ENCODE measurements at places on chromosomes 12 and 14. TPM values are rescaled to one million over a fixed set of nuclear protein-coding genes. Genes with fewer than 3 reads are reported as not detected.
A peak's percentile ranks its signal among the peaks of the same experiment; 100 is the strongest.

- H3K36me3 ChIP-seq: no peaks in the 10 kb centered on the region
- H3K27me3 ChIP-seq: peaks cover 82% of the 10 kb centered on the region
- no peak overlapping the region for H3K27ac ChIP-seq
- no peak for DNase-seq
- H3K4me3 ChIP-seq: no peak overlapping the region
Observed at GRCh38 chr12:57624441-57625220, 8.4 kb downstream of the B4GALNT1 start.

GRCh38 chr14:61033054-61033453, 52.0 kb downstream of the SLC38A6 start:
- H3K4me3 ChIP-seq: no peak overlapping the region
- no peaks in the 10 kb centered on the region for H3K36me3 ChIP-seq
- H3K27ac ChIP-seq: no peak overlapping the region
- DNase-seq: no peak
- H3K4me1 ChIP-seq: no peaks in the 10 kb centered on the region
- no peaks in the 10 kb centered on the region for H3K27me3 ChIP-seq

DNA sequence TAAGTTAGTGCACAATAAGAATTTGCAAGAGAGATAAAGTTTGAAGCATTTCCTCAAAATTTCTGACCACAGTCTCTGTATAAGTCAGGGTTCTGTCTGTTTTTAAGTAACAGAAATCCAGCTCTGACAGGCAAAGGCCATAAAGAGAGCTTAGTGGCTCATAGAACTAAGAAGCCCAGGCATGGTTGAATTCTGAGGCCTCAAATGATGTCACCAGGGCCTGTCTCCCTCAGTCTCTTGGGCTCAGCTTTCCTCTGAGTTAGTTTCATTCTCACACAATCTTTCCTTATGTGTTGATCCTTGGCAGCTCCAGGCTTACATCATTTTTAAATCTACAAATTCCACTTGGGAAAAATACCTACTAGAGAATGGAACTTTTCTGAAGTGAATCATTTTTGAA, 173.4 kb upstream of the ATP2B1 start:
- no peaks in the 10 kb centered on the region for H3K36me3 ChIP-seq
- H3K4me3 ChIP-seq: no peak overlapping the region
- H3K27me3 ChIP-seq: no peaks in the 10 kb centered on the region
- no peak overlapping the region for H3K27ac ChIP-seq
- no peaks in the 10 kb centered on the region for H3K4me1 ChIP-seq

DNA sequence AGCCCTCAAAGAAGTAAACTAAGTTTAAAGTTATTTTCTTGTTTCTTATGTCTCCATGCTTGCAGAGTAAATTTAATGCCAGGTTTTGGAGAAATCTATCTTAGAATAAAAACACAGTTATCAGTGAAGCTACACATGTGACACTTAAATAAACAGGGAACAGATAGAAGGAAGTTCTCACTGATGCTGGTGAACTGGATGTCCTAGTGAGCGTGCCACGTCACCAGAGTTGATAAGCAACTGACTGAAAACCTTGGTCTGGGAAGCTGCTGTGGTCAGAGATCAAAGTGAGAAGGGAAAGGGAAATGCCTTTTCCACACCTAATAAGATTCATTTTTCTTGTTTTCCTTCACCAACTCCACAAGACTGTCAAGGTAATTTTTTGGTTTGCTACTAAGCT, 74.8 kb upstream of the PCED1B start:
- no peak overlapping the region for H3K27ac ChIP-seq
- H3K4me1 ChIP-seq: no peaks in the 10 kb centered on the region
- no peaks in the 10 kb centered on the region for H3K36me3 ChIP-seq
- H3K4me3 ChIP-seq: no peak overlapping the region
- no peaks in the 10 kb centered on the region for H3K27me3 ChIP-seq

DNA sequence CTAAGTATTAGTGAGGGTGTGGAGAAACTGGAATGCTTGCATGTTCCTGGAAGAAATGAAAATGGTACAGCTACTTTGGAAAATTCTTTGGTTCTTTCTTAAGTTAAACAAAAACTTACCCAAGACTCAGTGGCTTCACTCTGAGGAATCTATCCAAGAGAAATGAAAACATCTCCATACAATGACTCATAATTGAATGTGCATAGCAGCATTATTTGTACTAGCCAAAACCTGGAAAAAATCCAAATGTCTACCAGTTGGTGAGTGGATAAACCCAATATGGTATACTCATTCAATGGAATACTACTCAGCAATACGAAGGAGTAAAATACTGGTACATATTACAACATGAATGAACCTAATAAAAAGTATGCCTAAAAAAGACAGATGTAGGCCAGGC, 18.0 kb upstream of the CRACR2A start:
- DNase-seq: peak; percentile 51
- H3K27me3 ChIP-seq: peaks cover under 1% of the 10 kb centered on the region
- H3K36me3 ChIP-seq: no peaks in the 10 kb centered on the region
- H3K4me3 ChIP-seq: no peak overlapping the region
- H3K27ac ChIP-seq: no peak overlapping the region
- no peaks in the 10 kb centered on the region for H3K4me1 ChIP-seq

GRCh38 chr14:70671652-70672644, 30.2 kb downstream of the TTC9 start:
- no peak for DNase-seq
- no peaks in the 10 kb centered on the region for H3K36me3 ChIP-seq
- H3K27ac ChIP-seq: no peak overlapping the region
- no peak overlapping the region for H3K4me3 ChIP-seq

DNA sequence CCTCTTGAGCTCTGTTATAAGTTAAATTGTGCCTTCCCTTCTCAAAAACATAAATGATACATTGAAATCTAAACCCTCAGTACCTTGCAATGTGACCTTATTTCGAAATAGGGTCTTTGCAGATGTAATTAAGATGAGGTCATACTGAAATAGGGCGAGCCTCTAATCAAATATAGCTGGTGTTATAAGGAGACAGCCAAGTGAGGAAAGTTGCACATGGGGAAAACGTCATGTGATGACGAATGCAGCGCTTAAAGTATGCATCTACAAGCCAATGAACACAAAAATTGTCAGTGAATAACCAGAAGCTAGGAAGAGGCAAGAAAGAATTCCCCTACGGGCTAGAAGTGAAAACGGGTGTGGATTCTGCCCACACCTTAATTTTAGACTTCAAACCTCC, 305.2 kb upstream of the FOXG1 start:
- H3K4me3 ChIP-seq: no peak overlapping the region
- H3K27ac ChIP-seq: no peak overlapping the region
- no peaks in the 10 kb centered on the region for H3K36me3 ChIP-seq
- H3K27me3 ChIP-seq: no peaks in the 10 kb centered on the region
- no peaks in the 10 kb centered on the region for H3K4me1 ChIP-seq

- H3K27me3 ChIP-seq: peaks cover 13% of the 10 kb centered on the region
- H3K36me3 ChIP-seq: no peaks in the 10 kb centered on the region
- no peak overlapping the region for H3K27ac ChIP-seq
- H3K4me1 ChIP-seq: peaks cover under 1% of the 10 kb centered on the region
Observed at GRCh38 chr12:57637364-57637763, 4.4 kb upstream of the B4GALNT1 start.

GRCh38 chr14:58787592-58787991, 149.8 kb downstream of the DACT1 start:
- no peak for DNase-seq
- H3K4me1 ChIP-seq: no peaks in the 10 kb centered on the region
- H3K4me3 ChIP-seq: no peak overlapping the region
- H3K27me3 ChIP-seq: no peaks in the 10 kb centered on the region
- H3K27ac ChIP-seq: no peak overlapping the region

DNA sequence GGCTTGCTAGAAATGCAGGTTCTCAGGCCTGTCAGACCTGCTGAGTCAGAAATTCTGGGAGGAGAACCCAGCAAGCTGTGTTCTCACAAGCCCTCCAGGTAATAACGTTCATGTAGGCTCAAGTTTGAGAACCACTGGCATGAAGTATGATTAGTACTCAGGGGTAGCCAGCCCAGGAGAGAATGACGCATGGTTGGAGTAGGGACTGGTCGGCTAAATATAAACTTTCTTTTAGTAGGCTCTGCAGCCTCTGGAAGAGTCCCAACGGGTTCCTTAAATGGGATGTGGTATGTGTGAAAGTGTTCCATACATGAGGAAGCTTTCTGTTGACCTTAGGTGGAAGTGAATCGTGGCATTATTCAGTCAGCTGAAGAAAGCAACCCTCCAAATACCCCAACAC, 209.3 kb downstream of the SLC41A2 start:
- DNase-seq: peak; percentile 71
- H3K27me3 ChIP-seq: no peaks in the 10 kb centered on the region
- H3K4me1 ChIP-seq: peaks cover 18% of the 10 kb centered on the region
- H3K4me3 ChIP-seq: no peak overlapping the region
- no peaks in the 10 kb centered on the region for H3K36me3 ChIP-seq

- no peak overlapping the region for H3K4me3 ChIP-seq
- peaks cover 14% of the 10 kb centered on the region for H3K4me1 ChIP-seq
- peak; percentile 44 for DNase-seq
- H3K36me3 ChIP-seq: no peaks in the 10 kb centered on the region
Observed at GRCh38 chr12:68896881-68897540, 36.0 kb downstream of the CPM start.

DNA sequence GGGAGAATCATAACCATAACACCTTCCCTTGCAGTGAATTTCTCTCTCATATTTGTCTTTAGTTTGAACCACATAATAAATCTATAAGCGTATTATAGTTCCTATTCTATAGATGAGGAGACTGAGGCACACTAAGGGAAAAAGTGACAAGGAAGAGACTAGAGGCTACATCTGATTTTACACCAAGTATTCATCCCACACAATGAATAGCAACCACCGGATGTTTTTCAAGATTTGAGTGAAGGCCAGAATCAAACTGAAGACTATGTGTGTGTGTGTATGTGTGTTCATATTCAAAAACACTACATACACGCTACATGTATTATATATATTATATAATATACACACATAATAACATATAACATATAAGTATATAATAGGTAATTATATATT, 4.7 kb downstream of the ASB2 start:
- peaks cover 13% of the 10 kb centered on the region for H3K27me3 ChIP-seq
- H3K27ac ChIP-seq: no peak overlapping the region
- no peaks in the 10 kb centered on the region for H3K36me3 ChIP-seq
- H3K4me1 ChIP-seq: no peaks in the 10 kb centered on the region
- no peak overlapping the region for H3K4me3 ChIP-seq

GRCh38 chr12:607541-608001, 55.7 kb downstream of the NINJ2 start:
- H3K36me3 ChIP-seq: no peaks in the 10 kb centered on the region
- no peaks in the 10 kb centered on the region for H3K27me3 ChIP-seq
- peaks cover 7% of the 10 kb centered on the region for H3K4me1 ChIP-seq
- peak; percentile 10 for DNase-seq

DNA sequence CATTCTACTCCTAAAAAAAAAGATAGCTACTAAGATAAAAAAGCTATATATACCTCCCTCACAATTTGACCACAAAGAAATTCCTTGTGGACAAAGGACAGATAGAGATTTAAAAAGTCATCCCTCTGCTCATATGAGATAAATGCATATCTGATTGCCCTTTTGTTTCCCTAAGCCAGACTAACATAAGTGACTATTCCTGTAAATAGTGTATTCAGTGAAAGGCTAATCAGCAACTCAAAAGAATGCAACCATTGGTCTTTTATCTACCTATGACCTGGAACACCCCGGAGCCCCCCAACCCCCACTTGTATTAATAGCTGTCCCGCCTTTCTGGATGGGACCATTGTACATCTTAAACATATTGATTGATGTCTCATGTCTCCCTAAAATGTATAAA, 6.3 kb upstream of the TMPO start:
- H3K27me3 ChIP-seq: no peaks in the 10 kb centered on the region
- no peaks in the 10 kb centered on the region for H3K4me1 ChIP-seq
- no peaks in the 10 kb centered on the region for H3K36me3 ChIP-seq
- no peak overlapping the region for H3K27ac ChIP-seq

GRCh38 chr14:105888151-105888550, 361.8 kb downstream of the TMEM121 start:
- H3K27me3 ChIP-seq: no peaks in the 10 kb centered on the region
- H3K27ac ChIP-seq: no peak overlapping the region
- no peaks in the 10 kb centered on the region for H3K4me1 ChIP-seq
- no peak for DNase-seq

GRCh38 chr12:109873653-109874052, 6.7 kb downstream of the GLTP start:
- no peaks in the 10 kb centered on the region for H3K36me3 ChIP-seq
- no peak overlapping the region for H3K27ac ChIP-seq
- peaks cover 17% of the 10 kb centered on the region for H3K4me1 ChIP-seq
- no peak for DNase-seq

GRCh38 chr12:10268037-10268436, 39.6 kb upstream of the KLRD1 start:
- H3K36me3 ChIP-seq: no peaks in the 10 kb centered on the region
- no peaks in the 10 kb centered on the region for H3K4me1 ChIP-seq
- no peak overlapping the region for H3K27ac ChIP-seq

DNA sequence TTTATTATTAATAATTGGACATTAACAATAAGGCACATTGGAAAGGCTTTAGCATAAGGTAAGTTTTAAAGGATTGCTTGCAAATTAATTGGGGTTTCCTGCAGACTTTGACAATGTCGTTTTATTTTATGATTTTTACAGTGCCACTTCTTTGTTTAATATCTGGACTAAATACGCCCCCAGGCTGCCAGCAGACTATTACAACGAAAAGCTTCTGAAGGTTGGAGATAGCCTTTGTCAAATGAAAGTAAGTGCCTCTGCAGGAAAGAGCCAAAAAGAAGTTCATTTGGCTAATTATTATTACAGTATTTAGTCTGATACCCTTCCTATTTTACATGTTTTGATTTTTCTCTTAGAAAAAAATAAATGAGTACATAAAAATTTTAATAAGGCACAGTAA, 11.3 kb downstream of the CFAP54 start:
- H3K36me3 ChIP-seq: no peaks in the 10 kb centered on the region
- no peaks in the 10 kb centered on the region for H3K27me3 ChIP-seq
- H3K4me1 ChIP-seq: peaks cover 10% of the 10 kb centered on the region
- no peak for DNase-seq

DNA sequence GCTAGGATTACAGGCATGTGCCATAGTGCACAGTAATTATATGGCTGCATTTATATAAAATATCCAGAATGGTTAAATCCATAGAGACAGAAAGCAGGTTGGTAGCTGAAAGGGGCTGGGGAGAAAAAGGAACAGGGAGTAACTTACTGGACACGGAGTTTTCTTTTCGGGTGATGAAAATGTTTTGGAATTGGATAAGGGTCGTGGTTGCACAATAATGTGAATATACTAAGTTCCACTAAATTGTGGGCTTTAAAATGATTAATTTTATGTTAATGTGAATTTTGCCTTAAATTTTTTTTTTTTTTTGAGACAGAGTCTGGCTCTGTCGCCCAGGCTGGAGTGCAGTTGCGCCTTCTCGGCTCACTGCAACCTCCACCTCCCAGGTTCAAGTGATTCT, 70.1 kb upstream of the BDKRB2 start:
- H3K27ac ChIP-seq: no peak overlapping the region
- H3K27me3 ChIP-seq: peaks cover 6% of the 10 kb centered on the region
- H3K4me1 ChIP-seq: no peaks in the 10 kb centered on the region
- no peak for DNase-seq
- H3K4me3 ChIP-seq: no peak overlapping the region

GRCh38 chr12:2833810-2834209, 1.0 kb downstream of the NRIP2 start:
- peaks cover 4% of the 10 kb centered on the region for H3K36me3 ChIP-seq
- no peaks in the 10 kb centered on the region for H3K27me3 ChIP-seq
- DNase-seq: no peak
- H3K4me1 ChIP-seq: peaks cover 19% of the 10 kb centered on the region
- H3K4me3 ChIP-seq: no peak overlapping the region
- H3K27ac ChIP-seq: no peak overlapping the region

Gene PUS7L
- 8.9 TPM for total RNA-seq

Gene RAB3IP
- total RNA-seq: 18.4 TPM

Gene SUSD6
- 30.6 TPM for total RNA-seq

Gene INSM2
- not detected for total RNA-seq

Gene SLC6A15
- total RNA-seq: 14.0 TPM

Gene TARBP2
- 51.1 TPM for total RNA-seq

Gene KCNH5
- 0.48 TPM for total RNA-seq

Gene NID2
- 22.3 TPM for total RNA-seq

Gene WNT5B
- total RNA-seq: 110 TPM
